Stimulated activated CD4-positive, alpha-beta T cell treated with anti-CD3 and anti-CD28 coated beads, Interleukin-1b, Interleukin-23, amount 100 ng/mL, for 1 hour (primary cell): ENCODE measurements at places on chromosomes 16 and 17.
A peak's percentile ranks its signal among the peaks of the same experiment; 100 is the strongest.

GRCh38 chr17:46972346-46972745 is 6.7 kb downstream of the RPRML start:
- DNase-seq, result no peak

DNA sequence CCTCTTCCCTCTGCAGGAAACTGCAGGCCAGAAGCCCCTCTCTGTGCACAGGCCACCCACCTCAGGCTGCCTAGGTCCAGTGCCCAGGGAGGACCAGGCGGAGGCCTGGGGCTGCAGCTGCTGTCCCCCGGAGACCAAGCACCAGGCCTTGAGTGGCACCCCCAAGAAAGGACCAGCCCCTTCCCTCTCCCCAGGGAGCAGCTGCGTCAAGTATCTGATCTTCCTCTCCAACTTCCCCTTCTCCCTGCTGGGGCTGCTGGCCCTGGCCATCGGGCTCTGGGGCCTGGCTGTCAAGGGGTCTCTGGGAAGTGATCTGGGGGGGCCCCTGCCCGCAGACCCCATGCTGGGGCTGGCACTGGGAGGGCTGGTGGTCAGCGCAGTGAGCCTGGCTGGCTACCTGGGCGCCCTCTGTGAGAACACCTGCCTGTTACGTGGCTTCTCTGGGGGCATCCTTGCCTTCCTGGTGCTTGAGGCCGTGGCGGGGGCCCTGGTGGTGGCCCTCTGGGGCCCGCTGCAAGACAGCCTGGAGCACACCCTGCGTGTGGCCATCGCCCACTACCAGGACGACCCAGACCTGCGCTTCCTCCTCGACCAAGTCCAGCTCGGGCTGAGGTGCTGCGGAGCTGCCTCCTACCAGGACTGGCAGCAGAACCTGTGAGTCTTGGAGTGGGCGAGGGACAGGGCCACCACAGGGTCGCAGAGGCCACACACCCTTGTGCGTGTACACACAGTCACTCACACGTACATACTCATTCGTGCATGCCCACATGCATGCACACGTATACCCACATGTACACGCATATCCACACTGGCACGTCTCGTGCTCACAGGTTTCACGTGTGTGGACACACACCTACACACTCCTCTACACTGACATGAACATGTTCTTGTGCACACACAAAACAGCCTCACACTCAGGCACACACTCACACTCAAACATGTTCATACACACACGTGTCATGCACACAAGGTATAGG is 8.3 kb downstream of the TSPAN10 start:
- DNase-seq, result no peak

DNA sequence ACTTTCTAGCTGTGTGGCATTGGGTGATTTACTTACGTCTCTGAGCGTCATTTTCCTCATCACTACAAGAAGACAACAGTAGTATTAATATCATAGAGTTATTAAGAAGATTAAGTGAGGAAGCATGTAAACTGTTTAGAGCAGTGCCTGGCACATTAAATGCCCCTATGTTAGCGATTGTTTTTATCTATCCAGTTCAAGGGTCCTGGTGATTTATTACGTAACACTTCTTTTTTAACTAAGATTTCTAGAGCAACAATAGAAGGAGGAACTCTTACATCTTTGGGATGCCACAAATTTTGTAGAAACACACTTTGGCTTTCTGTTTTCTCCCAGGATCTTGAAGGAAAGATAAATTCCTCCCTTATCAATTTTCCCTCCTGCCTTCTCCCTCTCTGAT is 3.3 kb upstream of the GAS7 start:
- DNase-seq, result no peak

DNA sequence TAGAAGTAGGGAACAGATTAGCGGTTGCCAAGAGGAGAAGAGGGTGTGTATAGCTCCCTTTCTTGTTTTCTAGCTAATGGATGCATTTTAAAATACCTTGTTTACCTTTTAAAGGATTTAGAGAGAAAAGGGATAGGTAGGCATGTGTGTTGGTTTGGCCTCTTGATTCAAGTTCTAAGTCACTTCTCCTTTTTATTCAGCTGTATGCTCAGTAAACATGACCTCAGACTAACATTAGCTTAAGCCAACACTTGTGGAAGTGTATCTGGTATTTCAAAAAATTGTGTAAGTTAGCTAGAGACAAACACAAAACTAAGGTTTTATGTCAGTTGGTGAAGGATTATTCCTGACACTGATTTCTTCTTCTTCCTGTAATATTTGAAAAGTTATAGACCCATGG is 204.1 kb upstream of the NOG start:
- DNase-seq, result no peak

DNA sequence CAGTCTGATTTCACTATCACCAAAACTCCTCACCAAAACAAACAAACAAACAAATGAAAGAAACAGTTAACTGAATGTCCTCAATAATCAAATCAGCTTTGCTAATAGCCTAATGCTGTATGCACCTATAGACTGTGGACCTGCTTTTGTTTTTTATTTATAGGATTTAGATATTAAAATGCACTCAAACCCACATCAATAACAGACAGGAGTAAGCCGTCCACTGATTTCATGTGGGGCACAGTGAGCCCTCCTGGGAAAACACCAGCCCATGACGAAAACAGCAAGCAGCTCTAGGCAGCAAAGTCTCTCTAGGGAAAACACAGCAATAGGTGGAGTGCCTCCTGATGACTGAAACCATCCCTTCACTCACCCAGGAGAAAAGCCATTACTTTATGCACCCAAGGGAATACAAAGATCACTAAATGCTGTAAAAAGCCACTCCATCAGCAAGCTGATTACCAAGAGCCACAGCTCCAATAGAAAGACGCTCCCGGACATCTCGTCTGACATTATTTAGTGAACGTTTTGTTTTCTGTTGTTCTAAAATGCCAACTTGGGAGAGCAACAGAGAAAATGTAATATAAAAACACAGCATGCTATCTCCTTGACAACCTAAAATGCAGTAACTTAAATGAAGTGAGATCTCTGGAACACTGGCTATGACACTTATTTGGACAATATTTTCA is 47.8 kb downstream of the ANKFY1 start:
- DNase-seq, result no peak

GRCh38 chr17:72116661-72117521 is 3.9 kb upstream of the SOX9 start:
- no peak for DNase-seq

GRCh38 chr17:2786176-2786881 is 9.9 kb upstream of the RAP1GAP2 start:
- peak; percentile 81 for DNase-seq

- no peak for DNase-seq
Observed at GRCh38 chr16:1290063-1290501, 19.4 kb upstream of the UBE2I start.

DNA sequence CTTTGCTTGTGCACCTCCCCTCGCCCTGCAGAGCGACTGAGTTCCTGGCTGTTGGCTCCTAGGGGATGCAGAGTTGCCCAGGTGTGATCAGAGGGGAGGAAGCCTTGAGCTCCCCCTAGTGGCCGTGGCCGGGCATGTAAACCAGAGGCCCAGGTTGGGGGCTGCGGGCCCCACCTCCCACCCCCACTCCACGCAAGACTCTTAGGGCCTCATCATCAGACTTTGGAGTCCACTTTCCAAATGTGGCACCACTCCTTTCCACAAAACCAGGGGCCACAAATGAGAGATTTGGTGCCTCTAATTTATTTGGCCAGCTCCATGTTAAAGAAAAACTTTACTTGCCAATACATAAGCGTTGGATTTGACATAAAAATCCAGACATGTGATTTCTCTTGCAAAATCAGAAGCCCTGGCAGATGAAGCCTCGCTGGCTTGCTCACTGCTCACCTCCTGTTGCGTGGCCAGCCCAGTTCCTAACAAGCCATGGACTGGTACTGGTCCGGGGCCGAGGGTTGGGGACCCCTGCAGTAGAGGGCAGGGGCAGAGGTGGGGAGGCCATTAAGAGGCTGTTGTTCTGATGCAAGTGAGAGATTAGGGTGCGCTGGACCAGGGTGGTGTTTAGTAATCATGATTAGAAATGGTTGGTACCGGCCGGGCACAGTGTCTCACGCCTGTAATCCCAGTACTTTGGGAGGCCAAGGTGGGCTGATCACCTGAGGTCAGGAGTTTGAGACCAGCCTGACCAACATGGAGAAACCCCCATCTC is 28.7 kb upstream of the GAS7 start:
- no peak for DNase-seq

DNA sequence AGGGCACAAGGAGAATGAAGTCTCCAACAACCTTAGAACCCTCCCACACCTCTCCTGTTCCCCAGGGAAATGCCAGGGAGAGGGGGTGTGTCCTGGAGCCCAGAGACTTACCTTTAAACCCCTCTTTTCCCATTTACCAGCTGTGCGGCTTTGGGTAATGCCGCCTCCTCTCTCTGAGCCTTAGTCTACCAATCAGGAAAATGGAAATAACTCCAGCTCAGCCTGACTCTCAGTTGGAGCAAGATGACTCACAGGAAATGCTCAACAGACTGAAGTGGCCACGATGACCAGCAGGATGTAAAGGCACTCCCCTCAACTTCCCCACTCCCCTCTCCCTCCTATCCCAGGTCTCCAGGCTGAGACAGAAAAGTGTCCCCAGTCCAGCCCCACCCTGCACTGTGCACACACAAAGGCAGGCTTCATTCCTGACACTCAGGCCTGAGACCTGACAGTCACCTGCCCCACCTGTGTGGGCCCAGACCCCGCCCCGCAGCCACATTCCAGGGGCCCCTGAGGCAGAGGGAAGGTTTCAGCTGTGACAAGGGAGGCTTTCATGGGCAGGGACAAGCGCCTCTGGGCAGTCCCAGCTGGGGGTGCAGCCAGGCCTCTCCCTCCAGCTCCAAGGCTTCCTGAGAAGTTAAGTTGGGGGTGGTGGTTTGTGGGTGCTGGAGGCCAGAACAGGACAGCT is 3.0 kb upstream of the KRT15 start:
- no peak for DNase-seq

DNA sequence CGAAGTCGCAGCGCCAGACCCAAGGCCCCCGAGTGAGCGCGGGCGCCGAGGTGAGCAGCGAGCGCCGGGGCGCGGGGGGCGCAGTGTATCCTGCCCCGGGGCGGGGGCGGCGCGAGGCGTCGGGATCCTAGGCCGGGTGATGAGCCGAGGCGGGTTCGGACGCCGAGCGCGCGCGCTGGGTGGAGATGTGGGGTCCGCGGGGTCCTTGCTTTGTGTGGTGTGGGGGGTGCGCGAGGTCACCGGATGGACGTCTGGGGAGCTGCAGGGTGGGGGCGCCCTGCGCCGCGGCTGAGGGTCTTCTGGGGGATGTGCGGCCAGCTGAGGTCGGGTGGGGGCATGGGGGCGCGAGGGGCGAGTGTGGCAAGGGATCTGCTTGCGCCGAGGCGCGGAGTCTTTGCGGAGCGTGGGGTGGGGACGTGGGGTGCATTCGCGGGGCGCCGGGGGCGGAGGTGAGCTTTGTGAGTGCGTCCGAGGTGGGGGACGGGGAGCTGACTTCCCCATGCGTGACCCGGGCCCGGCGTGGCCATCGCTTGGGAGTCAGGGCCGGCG is 560 bp downstream of the RAI1 start:
- peak; percentile 19 for DNase-seq

DNA sequence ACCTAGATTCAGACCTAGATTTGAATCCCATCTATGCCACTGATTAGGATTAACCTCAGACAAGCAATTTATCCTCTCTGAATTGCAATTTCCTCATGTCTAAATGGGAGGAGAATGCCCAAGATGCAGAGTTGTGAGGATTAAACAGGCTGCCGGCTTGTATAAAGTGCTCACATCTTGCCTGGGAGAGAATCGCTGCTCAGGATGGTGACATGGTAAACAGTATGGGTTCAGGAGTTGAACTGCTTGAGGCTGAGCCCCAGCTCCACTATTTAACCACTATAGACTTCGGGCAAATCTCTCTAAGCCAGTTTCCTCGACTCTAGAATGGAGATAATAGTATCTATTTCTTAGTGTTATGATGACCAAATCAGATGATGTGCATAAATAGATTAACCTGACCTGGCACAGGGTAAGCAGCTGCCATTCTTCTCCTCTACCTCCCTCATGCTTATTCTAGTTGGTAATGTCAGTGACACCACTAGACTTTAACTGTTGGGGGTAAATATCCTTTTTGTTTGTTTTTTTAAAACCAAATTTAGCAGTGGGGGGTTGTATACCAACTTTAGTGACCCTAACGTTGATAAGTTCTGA is 732 bp upstream of the RPL27 start:
- no peak for DNase-seq

DNA sequence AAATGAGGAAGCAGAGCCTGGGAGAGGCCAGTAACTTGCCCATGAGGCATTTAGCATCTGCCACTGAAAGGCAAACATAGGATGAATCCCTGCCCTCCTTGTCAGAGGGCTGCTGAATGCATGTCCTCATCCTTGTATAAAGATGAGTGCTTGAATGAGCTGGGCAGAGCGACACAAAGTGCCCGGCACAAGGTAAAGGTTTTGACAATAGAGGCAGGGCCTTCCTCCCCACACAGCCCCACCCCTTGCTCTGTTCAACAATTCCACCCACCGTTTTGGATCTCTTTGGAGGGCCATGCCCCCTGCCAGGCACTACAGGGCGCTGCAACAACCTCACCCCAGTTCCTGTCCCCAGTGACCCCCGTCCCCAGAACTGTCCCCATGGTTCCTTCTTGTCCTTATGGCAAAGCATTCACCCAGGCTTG is 1.4 kb upstream of the KRT19 start:
- no peak for DNase-seq

GRCh38 chr17:75269844-75270217 is 1.2 kb downstream of the MIF4GD start:
- DNase-seq, result no peak

DNA sequence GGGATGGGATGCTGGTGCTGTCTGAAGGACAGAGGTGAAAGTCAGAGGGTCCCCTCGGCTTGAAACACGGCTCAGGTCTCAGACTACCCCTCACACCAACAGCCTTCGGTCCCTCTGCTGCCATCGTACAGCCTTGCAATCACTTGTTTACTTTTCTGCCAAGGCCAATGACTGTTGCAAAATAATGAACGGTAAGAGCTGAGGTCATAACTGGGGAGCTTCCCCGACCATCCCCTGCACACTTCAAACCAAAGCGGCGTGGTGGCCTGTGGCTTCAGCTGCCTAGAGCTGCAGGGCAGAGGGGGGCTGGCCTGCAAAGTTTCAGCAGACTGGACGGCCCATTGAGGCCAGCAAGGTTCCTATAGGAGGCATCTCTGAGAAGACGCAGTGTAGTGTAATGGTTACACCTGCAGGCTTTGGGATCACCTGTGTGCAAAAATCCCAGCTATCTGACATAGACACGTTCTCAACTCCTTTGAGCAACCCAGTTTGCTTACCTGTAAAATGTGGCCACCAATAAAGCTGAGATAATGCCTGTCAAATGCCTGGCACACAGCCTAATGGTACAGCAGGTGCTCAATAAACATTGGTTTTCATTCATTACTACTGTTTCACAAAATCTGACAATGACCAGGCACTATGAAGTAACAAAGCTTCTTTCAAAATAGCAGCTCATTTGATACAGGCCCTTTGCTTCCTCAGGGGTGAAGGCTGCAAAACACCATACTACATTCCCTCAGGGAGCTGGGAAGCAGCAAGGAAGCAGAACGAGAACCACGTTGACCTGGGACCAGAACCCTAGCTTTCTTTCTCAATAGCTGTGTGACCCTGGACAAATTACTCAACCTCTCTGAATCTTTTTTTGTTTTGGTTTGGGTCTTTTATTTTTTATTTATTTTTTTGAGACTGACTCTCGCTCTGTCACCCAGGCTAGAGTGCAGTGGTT is 5.0 kb downstream of the PAM16 start:
- no peak for DNase-seq
